ENCODE measurements at places on chromosomes 3 and 15.
A peak's percentile ranks its signal among the peaks of the same experiment; 100 is the strongest.

DNA sequence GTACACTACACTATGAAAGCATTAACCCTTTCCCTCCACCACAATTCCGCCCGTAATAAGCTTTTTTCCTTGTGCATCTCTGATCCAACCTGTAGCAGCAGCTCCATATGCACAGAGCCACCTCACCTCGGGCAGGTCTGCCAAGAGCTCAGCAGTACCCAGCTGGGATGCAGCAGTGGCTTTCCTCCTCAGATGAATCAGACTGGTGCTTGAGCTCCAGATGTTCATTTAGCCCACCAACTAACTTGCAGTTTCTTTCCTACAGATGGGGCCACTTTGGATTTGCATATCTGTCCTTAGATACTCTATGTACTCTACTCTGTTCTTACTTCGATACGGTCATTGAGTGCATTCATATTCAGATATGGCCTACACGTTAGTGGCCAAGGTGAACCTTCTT is 14.8 kb upstream of the FSIP1 start:
- DNase-seq: no peak

GRCh38 chr3:135226057-135226456 is 431.0 kb downstream of the EPHB1 start:
- no peak for DNase-seq

- no peak for DNase-seq
Observed at GRCh38 chr3:138125548-138126221, 6.5 kb downstream of the A4GNT start.

DNA sequence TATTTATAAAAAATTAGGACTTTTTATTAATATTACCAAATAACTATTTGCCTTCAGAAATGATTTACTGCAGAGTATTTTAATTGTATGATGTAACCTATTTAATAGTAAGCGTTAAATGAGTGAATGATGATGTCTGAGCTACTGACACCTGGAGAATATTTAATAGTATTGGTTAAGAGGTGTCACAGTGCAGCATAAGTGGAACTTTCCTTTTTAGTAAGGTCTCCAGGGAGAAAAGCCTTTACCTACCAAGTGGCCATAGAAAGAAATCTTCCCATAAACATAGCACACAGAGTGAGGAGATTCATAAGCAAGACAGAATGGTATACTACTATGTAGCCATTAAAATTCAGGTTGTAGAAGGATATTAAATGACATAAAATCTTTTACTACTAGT is 441.7 kb downstream of the TBL1XR1 start:
- DNase-seq: no peak

GRCh38 chr3:136620436-136620835 is 131.7 kb downstream of the STAG1 start:
- no peak for DNase-seq

DNA sequence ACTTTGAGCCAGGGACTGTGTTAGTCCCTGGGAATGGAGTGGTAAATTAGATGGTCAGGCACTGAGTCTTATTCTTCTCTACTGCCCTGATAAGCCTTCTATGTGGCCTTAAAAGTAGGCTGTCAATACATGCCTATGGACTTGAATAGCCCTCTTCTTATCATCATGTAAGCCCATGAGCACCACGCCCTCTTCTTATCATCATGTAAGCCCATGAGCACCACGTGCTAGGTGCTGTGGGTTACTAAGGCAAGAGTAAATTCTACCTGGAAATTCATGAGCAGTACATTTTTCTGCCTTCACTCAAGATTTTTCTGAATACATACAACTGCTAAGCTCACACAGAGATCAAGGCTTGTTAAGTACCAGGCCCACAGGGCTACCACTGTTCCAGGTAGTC is 68.5 kb downstream of the DHX30 start:
- DNase-seq: no peak

- peak; percentile 26 for DNase-seq
Observed at GRCh38 chr3:194472290-194472920, 14.4 kb downstream of the ATP13A3 start.

DNA sequence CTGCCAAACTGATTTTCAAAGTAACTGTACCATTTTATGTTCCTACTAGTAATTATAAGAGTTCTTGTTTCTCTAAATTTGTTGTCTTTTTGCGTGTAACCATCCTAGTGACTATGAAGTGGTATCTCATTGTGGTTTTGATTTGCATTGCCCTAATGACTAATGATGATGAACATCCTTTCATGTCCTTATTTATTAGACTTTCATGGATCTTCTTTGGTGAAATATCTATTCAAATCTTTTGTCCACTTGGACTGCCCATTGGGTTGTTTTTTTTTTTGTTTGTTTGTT is 3.6 kb downstream of the OXSR1 start:
- DNase-seq: no peak

DNA sequence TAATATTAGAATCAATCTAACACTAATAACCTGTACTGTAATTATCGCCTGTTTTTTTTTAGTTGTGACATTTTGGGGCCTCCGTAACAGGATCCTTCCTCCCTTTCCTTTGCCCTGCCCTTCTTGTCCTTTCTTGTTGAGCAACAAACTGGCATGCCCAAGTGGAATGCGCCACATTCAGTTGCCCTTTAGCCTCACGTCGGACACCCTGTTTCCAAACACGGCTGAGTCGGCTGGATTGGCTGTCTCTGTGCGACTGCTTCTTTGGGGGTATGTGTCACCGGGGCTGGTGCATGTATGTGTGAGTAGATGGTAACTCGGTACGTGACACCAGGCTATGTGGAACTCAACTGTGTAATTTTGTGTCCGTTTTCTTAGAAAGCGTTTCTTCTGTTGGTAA is 24.1 kb downstream of the TRAK1 start:
- no peak for DNase-seq

GRCh38 chr15:96296264-96296663 is 34.2 kb upstream of the NR2F2 start:
- no peak for DNase-seq

DNA sequence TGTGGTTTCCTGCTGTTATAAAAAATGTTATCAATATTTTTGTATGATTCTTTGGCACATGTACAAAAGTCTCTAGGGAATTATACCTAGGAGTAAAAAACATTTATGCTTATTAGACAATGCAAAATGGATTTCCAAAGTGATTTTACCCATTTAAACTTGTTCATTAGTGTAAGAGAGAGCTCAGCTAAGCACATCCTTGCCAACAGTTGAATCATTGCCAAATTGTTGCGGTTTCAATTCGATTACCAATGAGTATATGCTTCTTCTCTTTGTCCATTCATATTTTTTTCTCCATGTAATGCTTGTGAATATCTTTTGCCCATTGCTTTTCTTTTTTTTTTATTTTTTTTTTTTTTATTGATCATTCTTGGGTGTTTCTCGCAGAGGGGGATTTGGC is 17.2 kb downstream of the CASR start:
- no peak for DNase-seq

GRCh38 chr3:97698691-97699090 is 65.9 kb upstream of the ARL6 start:
- DNase-seq: no peak

DNA sequence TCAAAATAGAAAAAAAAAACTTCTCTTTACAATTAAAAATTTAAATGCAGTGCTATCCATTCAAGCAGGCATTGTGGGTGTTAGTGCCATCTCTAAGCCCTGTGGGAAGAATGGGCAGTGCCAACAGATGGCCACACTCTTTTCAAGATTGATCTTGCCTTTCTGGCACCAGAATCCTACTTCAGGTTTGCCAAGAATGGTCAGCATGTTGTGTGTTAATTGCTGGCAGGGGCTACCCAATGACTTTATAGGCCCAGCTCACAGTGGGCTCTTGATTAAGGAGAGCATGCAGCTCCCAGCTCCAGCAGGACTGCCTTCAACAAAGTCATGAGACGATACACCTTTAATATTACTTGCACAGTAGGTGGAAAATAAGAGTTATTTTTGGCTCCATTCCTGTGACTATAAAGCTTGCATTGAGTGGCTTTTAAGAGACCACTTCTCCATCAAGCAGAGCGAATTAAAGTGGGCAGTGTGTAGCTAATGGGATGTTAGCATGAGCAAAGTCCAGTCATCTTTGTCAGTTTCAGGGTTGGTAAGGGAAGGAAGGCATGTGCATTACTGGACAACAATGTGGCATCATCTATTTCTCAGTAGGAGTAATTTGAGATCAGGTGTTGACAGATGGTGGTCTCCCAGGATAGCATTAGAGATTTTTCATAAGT is 476.8 kb downstream of the C3orf38 start:
- DNase-seq: no peak

DNA sequence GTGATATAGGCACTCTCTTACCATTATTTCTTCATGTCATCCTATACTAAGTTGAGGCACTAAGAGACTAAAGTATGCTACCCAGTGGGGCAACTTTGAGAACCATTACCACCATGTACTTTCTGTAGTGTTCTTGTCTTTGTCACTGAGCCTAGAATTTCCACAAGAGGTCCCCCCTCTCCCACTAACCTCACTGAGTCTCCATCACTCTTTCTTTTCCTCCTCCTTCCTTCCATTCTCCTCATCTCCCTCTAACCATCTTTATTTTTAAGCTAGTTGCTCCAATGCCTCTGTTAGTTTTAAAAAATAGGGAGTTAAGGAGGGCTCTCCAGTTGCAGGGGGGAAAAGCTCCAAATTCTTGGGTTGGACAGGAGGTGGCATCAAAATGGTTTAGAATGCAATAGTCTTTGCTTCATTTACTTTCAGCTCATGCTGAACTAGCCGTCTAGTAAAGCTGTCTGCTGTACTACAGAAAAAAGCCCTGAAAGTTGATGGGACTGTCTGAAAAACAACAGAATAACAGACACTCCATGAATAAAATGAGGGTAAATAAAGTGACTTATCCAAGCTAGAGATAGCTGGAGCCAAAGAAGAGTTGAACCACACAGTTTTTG is 85.1 kb upstream of the MYRIP start:
- DNase-seq: no peak

DNA sequence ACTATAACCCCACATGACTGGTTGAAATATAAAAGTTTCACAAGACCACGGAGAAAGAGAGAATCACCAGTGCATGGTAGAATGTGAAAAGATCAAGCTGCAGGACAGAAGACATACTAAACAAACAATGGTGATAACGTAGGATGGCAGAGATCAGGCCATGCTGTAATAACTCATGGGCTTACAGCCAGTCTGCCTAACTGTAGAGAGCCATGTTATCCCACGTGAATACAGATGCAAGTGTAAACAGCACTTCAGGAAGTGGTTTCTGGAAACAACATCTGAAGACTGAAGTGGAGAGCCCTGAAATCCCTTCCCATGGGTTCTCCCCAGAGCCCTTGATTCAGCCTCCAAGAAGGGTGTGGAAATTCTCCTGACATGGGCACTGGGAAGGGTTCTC is 103.2 kb upstream of the SLCO2A1 start:
- no peak for DNase-seq

Data from activated gamma-delta T cell treated with Interleukin-2 at 50 U/mL for 16 hours (primary cell).